ENCODE measurements at places on chromosomes 6 and 20.
A peak's percentile ranks its signal among the peaks of the same experiment; 100 is the strongest.

DNA sequence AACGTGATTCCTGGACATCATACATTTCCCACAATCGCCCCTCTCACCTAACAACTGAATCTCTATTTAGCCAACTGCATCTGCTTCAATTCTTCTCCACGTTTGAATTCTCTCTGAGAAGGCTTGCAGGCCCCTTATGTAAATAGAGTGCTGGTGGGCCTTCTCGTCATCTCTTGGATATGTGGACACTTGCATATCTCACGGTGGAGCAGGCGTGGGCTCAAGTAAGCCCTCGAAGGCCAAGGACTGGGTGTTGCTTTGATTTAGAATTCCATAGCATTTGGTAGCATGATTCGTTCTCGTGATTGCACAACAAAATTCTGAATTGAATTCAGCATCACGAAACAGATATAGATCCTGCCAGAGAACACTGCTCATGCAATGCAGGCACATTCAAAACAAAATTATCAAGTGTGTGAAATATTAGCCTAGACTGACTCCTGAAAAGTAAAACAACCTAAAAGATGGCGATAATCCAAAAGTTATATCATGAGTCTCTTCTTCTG lies 613.6 kb downstream of the TFAP2A start:
- DNase-seq = no peak

DNA sequence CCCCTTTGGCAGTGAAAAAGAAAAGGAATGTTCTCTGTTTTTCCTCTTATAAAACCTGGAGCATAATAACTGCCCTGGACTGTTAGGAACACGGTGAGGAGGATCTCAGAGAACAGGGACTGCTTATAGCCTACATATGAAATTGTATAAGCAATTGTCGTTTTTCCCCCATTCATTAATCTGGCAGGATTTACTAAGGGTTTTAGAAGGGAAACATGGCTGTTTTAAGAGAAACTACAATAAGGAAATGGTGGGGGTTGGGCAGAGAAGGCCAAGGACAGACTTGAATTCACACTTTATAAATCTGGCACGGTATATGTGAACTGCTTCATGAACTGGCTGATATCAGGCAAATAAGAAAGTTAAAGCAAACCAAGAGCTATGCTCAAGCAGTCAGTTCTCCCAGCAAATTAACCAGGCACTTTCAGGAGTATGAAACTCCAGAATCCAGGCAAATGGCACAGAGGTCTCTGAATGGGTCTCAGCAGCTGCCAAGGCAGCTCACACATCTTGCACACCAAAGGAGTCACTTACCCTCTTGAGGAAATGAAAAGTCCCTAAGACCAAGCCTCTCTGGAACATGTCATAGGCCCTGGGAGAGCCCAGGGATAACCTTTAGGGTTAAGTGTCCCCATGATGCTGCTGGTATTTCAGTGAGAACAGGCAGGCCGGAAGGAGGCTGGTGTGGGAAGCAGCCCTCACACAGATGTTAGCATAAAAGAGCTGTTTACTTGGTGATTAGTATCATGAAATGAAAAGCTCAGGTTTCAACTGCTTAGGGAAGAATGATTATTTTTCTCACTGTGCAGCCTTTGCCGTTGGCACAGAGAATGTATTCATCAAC lies 260.5 kb upstream of the MARCKS start:
- DNase-seq = no peak

DNA sequence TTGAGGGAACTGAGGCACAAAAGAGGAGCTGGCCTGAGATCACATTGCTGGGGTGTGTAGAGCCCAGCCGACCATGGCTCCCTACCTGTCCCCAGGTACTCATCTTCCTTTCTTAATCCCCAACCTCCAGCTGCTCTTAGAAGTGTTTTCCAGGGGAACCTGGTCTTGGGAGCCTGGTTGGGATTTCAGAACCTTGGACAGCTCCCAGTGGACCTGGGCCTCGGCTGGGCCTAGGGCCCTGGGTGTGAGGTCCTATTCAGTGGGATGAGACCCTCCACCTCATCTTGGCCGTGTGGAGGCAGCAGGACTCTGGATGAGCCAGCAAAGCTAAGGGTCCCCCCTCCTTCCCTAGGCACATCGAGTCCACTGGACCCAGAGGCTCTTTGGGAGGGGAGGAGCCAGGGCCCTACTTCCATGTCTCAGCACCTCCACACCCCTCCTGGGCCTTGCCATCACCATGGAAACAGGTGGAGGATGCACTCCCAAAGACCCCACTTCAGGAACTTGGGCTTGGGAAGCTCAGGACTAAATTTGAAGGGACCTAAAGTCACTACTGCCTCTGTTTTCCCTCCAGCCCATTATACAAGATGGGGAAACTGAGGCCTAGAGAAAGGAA lies 38.5 kb downstream of the DLGAP4 start:
- DNase-seq = peak; percentile 9

DNA sequence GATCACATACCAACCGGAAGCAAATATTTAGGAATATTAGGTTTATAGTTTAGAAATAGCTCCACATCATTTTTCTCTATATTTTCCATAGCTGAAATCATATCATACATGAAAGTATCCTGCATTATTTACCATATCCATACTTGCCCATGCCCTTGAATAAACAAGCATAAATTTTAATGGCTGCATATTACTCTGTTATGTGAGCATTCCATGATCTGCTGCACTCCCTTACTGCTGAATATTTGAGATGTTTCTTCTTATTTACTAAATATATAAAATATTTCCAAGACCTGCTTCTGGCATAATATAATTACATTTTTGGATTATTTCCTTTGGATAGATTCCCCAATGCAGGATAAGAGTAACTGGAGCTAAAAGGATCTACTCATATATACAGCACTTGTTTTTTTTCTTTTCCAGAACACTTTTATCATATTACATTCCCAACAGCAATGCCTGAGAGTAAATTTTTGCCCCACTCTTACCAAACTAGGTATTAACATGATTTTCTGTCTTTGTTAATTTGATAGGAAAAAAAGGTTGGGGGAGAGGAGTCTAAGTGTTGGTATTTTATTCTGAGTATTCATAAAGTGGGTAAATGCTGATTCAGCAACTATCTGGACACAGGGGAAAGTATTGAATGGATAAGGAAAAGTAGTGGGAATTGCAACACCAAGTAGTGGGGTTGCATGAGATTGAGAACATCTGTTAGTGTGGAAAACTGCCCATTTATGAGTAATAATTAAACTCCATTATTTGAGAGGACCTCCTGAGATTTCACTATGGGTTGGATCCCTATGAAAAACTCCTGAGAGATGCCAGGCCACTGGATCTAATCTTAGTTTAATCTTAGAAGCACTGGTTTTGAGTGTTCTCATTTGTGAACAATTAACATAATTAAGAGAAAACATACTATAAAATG lies 76.0 kb downstream of the MAN1A1 start:
- DNase-seq = no peak

DNA sequence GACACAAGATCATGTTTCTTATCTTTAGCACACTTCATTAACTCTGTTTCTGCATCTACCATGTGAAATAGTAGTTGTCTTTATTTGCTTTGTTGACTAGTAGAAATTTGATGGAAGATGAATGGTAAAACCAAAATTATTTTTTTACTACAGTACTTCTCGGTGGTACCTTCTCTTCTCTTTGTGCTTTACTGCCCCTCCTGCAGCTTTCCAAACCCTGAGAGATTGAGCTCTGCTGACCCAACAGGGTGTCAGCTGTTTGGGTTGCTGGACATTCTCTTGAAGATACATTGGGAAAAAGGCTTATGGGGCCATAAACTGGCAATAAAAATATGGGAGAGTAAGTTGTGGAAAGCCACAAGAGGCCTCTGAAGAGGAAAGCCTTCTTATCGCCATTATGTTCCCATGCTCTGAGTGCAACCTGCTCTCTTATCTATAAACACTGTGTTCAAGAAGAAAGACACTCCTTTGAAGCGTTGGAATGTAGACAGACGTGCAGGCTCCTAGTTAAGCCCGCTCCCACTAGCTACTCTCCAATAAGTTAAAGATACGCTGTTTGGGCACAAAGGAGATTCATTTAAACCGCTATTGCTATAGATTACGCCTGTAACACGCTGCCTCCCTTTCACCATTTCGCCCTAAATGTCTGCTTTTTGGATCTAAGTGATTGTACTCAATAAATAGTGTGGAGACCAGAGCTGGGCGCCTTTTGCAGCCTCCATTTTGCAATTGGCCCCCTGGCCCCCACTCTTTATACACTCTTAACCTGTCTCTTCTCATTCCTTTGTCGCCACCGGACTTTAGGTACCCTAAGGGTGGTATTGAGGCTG lies 60.1 kb upstream of the PRSS16 start:
- DNase-seq = no peak

DNA sequence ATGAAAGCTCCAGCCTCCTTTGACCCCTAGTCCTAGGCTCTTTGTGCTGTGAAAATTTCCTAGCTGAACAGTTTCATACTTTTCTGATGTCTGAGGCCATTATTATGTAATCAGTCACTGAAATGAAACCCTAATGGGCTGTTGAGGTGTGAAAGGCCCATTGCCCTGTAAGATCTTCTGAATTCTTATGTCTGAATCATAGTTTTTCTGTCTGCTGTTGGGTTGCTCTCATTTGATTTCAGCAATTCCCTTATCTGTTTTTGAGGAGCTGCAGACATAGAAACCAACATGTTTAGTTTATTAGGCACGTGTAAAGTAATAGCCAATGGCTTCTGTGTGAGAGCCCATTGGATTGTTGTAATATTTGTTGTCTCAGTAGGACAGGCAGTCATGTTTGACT lies 118.1 kb downstream of the EYA4 start:
- DNase-seq = no peak

- no peak for DNase-seq
These were observed 226.9 kb downstream of the TFAP2B start for GRCh38 chr6:51045548-51045947.

DNA sequence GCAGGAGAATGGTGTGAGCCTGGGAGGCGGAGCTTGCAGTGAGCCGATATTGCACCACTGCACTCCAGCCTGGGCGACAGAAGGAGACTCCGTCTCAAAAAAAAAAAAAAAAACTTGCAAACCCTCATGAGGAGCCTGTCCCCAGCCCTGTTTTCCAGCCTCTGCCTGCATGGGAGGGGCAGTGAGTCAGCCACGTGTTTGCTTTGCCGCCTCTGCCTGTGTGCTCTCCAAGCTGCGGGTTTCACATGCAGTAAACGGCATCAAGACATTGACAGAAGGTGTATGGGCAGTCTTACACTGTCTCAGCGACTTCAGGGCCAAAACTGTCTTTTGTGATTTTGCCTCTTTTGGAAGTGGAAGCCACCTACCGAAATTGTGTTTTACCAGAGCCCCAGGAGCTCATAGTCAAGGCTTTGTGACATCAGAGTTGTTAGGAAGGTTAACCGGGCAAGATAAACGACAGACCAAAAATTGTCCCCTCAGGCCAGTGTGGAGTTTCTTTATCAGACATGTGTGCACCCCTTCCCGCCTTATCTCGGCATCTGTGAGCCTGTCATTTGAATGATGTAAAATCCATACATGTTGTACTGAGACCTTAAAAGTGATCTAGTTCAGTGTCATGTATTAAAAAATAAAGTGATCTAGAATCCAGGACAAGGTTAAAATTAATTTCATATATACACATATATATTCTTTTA lies 52.9 kb downstream of the RPP40 start:
- DNase-seq = no peak

DNA sequence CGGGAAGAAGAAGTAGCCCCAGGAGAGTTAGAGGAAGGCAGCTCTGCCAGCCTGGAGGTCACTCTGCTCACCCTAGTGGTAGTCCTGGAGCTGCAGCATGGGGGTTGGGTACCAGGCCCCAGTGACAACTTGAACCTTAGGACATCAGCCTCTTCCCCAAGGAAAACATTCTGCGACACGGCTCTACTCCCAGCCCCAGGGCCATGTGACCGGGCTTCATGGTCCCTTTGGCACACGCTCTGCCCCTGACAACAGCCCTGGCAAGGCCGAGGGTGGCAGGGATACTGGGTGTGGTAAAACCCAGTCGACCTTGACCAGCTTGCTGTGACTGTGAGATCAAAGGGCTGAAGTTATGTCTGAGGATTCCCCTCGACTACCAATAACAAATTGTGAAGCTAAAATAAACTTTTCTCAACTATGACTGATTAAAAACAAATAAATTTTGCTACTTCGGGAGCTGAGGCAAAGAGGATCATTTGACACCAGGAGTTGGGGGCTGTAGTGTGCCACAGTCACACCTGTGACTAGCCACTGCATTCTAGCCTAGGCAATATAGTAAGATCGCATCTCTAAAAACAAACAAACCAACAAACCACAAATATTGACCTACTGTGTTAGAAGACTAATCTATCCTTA lies 24.4 kb upstream of the ARID1B start:
- DNase-seq = no peak

DNA sequence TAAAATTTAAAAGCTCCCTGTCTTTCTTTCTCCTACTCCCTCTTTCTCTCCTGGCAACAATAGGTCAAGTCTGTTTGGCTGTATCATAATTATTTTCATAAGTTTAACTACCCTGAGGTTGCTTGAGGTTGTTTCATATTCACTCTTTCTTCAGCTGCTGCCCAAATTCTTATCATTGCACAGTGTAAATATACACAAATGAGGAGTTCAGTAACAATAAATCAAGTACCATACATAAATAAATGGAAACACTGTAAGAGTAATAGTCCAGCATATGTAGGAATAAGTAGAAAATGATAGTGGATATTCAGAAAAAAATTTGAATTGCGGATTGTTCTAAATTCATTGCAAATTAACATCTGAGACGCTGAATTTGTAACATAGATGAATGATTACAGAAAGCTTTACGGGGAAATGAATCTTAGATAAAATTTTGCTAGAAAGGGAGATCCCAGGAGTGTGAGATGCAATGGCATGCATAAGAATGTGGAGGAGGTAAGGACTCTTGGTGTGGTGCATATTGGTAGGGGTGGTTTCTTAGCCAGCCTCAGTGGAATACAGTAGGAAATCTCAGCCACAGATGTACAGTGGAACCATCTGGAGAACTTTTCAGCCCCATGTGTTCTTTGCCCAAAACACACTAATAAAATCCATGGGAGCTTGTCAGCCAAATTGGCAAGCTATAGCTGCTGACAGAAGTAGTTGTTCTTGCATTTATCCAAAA lies 480.7 kb downstream of the HTR1B start:
- DNase-seq = no peak

DNA sequence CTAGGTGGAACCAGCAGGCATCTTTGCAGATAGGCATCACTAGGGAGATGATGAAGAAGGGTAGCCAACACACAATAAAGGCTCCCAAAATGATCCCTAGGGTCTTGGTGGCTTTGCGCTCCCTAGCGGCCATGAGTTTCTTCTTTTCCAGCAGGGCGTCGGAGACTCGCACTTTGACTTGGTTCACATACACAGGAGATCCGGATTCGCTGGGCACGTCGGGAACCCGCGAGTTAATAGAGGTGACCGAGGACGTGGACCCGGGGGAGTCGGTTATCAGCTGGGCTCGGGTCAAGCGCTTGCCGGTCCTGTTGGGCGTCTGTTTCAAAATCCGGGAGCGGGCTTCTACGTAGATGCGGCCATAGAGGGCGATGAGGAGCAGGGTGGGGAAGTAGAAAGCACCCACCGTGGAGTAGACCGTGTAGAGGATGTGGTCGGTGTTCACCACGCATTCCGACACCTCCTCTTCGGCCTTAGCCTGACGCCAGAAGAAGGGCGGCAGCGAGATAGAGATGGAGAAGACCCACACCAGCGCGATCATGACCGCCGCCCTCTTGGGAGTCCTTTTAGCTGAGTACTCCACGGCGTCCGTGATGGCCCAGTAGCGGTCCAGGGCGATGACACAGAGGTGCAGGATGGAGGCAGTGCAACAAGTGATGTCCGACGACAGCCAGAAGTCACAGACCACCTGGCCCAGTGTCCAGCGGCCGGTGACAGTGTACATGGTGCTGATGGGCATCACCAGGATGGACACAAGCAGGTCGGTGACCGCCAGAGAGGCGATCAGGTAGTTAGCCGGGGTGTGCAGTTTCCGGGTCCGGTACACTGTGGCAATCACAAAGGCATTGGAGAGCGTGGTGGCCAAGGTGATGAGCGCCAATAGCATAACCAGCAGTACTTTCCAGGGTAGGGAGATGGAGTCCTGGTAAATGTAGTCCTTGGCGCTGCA lies 658 bp downstream of the HTR1B start:
- DNase-seq = no peak
